Muscle of leg (tissue), 16 donors: ENCODE measurements at places on chromosomes 6 and 20. TPM values are rescaled to one million over a fixed set of nuclear protein-coding genes. Genes with fewer than 3 reads are reported as not detected.

The NCOA5 gene
- polyA plus RNA-seq: 30.7 TPM

The IL17A gene
- not detected for polyA plus RNA-seq

The LY6G6C gene
- polyA plus RNA-seq: 0.50 TPM

The HLA-DRB5 gene
- polyA plus RNA-seq: 11.9 TPM
